ENCODE measurements at places on chromosomes 3 and 15.
A peak's percentile ranks its signal among the peaks of the same experiment; 100 is the strongest.

- peak; percentile 86 for DNase-seq
These were observed 2.7 kb downstream of the TMEM108 start for GRCh38 chr3:133040696-133041523.

DNA sequence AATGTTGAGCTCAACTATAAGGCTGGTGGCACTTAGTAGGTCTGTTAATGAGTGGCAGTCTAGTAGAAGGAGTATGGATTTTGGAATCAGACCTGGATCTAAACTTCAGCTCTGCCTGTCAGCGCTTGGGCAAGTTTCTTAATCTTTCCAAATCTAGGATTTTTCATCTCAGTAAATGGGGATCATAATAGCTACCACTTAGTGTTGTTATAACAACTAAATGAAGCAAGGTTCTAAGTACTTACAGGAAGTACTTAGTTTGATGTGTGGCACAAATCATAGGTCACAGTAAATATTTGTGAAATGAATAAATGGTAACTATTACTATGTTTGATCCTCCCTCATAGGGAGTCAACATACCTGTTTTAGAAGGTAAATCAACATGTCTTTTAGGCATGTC, 31.4 kb downstream of the SLC49A4 start:
- no peak for DNase-seq

DNA sequence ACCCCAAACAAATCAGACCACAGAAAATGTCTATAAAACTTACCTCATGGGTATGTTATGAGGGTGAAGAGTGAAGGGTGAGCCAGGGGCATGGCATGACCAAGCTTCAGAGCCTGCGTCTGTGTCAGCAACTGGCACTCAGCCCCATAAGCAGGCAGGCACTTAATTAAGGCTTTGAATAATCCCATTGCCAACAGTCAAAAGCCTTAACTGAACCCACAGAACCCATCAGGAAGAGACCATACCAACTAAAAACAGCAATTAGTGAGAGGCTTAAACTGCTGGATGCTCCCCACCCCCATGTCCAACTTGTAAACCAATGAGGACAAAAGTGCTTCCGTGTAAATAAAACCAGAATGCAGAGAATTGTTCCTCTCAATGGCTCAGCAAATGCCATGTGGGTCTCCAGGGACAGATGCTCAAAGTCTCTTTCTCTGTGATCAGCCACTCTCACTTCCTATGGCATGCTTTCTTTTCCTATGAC, 126.0 kb downstream of the MYLK start:
- no peak for DNase-seq

GRCh38 chr3:134077649-134078161, 48.0 kb upstream of the SLCO2A1 start:
- DNase-seq: no peak

DNA sequence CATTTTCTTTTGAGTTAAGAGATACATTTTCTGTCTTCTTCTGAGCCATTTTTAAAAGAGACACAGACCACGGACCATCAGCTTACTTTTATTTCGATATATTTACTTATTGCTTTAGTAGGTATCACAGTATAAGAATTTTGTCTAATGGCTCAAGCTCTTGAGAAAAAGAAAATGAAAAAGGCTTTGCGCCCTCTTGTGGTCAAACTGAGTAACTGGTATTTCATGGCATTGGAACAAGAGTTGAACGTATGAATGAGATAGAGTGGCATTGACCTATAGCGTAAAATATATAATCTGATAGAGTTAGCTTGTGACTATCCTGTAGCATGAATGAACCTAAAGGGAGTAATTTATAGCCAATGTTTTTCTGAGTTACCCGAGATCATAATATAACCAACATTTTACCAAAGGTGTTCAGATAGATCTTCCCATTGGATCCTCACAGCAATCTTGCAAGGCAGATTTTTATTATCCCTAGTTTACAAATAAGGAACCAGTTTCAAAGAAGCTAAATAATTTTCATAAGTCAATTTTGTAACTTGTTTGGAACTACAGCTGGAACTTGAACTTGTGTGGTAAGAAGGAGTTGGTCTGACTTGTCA, 154.6 kb downstream of the POLR2M start:
- DNase-seq: no peak

DNA sequence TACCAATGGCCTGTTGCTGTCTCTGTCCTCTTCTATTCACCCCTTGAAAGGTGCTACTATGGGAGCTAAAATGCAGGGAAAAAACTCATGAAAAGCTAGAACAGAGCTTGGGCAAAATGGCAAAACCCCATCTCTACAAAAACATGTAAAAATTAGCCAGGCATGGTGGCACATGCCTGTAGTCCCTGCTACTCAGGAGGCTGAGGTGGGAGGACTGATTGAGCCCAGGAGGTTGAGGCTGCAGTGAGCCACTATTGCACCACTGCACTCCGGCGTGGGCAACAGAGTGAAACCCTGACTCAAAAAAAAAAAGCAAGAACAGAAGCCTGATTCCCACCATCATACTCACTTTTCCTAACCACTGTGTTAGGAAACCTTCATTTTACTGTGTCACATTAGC, 1.9 kb downstream of the MAP4 start:
- no peak for DNase-seq

GRCh38 chr15:27693280-27693679, 405.8 kb downstream of the OCA2 start:
- DNase-seq: no peak

DNA sequence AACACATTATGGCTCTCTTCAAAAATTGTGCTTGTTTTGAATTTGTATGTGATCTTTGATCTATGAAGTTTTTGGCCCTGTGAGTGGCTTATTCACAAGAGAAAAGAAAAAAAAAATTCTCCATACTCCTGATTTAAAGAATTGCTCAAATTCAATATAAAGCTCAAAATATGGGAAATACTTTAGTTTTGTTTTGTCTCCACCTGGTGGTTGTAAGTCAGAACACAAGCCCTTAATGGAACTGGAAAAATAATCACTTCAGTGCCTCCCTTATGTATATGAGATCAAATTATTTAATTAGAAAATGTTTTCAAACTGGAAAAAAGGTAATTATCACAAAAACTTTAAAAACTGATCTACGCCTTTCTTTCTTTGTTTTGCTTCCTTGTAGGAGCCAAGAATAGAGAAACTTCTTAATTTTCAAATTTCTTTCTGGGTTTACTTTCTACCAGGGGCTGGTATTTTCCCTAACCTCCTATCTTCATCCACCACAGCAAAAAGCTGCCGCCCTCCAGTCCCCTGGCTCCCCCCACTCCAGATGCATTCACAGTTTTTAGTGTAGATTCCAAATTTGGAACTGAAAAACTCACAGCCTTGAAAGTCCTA, 50.6 kb downstream of the SERP1 start:
- DNase-seq: no peak

GRCh38 chr3:64925575-64925974, 237.8 kb upstream of the ADAMTS9 start:
- no peak for DNase-seq

DNA sequence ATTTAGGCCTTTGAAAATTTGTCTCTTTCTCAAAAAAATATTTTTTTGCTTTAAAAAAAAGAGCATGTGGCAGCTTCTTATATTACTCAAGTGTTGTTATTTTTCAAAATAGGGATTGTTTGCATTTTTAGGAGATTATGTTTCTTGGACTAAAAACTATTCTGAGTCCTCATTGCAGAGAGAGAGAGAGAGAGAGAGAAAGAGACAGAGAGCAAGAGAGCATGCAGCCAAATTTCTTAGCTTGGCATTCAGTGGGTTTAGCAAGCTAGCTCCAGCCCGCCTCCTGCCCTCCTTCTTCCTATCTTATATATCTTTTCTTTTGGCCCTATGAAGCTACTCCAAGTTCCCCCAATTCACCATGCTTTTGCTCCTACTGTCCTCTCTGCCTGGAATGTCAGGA, 55.7 kb downstream of the CEMIP start:
- DNase-seq: no peak

DNA sequence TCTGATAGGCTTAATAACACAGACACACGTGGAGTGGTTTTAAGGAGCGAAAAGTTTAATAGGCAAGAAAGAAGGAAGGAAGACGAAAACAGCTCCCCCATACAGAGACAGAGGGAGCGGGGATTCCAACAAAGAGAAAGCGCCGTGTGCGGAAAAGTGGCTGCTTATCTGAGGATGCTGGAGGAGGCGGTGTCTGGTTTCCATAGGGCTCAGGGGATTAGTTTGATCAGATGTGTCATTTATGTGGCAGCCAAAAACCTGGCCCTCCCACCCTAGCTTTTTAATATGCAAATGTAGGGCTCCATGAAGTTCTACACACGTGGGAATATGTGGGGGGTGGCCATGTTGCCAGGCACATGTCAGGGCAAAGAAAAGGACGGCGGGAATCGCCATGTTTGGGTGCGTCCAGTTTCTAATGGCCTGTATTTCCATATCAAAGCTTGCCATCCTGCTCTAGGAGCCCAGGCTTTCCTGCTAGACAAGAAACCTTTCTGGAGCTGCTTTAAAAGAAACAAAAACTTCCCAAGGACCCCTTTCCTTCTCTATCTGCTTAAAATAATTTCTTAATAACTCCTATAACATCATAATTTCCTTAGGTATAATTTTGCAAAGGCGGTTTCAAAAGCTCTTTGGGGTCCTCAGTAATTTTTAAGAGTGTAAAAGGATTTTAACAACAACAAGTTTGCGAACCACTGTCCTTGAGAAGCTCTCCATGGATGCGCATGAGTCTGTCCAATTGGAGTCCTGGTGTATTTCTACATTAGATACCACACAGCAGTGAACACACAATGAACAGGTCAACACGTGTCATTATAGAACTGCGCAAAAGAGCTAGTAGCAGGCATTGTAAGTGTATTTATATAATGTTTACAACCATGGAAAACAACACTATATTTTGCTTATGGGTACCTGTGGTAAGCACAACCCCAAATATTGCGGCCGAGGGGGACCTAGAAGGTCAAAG, 622 bp upstream of the ZNF589 start:
- no peak for DNase-seq

DNA sequence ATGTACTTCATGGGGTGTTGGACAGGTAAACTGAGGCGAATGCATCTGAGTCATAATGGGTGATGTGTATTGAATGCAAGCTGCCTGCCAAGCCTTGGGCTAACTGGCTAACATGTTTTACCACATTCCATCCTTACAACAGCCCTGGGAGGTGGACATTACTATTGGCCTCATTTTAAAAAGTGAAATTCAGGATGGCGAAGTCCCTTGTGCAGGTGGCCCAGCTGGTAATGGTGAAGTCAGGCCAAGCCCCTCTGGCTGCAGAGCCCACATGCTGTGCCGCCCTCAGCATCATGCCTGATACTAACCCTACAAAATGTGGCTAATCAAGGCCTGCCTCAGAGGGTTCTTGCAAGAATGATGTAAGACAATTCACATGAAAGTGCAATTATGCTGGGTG, 60.0 kb upstream of the CHD2 start:
- DNase-seq: no peak

DNA sequence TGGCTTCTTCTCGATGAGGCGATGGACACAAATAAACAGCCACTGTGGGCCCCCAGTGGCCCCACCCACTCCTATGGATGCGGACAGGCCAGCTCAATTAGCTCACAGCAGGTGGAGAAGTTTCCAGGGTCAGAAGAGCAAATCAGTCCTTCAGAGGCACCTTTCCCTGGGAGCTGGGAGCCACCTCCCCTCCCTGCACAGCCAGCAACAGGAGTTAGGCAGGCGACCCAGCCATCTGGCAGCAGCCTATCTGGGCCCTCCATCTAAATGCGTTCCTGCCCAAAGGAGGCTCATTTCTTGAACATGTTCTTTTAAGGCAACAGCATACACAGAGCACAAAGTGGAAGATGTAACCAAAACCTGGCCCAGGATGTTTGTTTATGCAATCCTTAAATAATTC, 211.9 kb upstream of the ARRDC4 start:
- DNase-seq: no peak

GRCh38 chr3:123480428-123480827, 31.5 kb upstream of the ADCY5 start:
- DNase-seq: no peak

DNA sequence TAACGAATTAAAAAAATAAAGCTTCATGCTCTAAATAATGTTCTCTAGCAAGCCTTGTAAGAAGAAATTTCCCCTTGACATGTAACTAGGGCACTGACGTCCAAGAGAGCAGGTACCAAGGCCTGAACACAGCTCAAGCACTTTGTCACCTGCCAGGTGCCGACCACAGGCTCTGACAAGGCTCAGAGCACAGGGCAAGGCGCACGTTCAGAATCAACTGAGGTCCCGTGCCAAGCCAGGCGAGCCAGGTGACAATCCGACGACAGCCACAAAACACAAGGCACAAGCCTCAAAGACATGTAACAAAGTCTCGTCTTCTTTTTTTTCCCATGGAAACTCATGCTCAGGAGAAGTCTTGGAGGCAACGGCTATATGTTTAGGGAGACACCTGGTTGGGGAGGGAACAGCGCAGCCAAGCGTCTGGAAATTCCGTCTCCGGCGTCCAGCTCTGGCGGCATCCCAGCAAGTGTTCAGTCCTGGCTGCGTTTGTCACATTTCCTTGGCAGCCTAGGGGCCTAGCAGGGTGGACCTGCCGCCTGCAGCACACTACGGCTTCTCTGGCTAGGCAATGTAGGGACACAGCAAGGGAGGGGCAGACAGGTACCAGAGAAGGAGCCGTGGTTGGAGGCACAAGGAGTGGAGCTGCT, 76.7 kb downstream of the ADAMTS17 start:
- DNase-seq: peak; percentile 57

DNA sequence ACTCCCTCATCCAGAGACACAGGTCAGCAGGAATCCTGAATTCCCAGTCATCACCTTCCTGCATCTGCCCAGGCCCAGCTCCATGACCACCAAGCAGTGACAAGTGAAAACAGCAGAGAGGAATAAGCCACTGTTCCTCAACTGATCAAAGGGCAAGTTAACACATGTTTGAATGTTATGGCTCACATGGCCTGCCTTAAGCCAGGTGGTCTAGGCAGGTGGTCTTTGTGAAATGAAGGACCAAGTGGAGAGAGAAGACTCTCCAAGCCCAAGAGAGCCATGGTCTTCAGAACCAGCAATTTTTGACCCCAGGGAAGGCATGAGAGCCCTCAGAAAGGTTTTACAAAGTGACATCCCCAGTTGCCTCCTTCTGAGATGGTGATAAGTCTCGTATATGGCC, 161.8 kb downstream of the EPHB1 start:
- no peak for DNase-seq

- DNase-seq: no peak
These were observed 7.4 kb upstream of the FGF7 start for GRCh38 chr15:49415638-49416037.

- DNase-seq: no peak
These were observed 311.7 kb upstream of the SEMA6D start for GRCh38 chr15:47405365-47406162.

- no peak for DNase-seq
These were observed 275.9 kb downstream of the ZIC4 start for GRCh38 chr3:147130461-147130860.

GRCh38 chr15:70269311-70269911, 171.7 kb upstream of the TLE3 start:
- no peak for DNase-seq

GRCh38 chr3:188001093-188001492, 152.9 kb upstream of the LPP start:
- DNase-seq: no peak

DNA sequence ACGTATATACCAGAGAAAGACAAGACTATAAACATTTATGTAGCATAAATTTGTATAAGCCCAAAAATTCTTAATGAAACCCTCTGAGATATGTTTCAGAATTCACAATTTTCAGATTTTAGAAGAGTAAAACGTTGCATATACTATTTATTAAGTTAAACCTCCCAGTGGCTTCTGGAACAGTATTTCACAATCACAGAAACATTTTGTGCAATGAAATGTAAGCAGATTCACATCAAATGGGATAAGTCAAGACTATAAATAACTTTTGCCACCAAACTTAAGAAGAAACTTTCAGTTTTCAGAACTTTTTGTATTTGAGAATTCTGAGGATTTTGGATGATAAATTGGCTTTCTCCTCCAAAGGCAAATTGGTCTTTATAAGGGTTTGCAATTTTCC, 9.2 kb downstream of the SLTM start:
- no peak for DNase-seq
